Activated CD4-positive, alpha-beta T cell treated with anti-CD3 and anti-CD28 coated beads, Interleukin-2, amount 10 ng/mL, durations not matched to agents 24 days and 14 days (primary cell): ENCODE measurements at places on chromosomes 3 and 15.

- peaks cover 18% of the 10 kb centered on the region for H3K27me3 ChIP-seq
- H3K4me3 ChIP-seq: no peak overlapping the region
- no peaks in the 10 kb centered on the region for H3K36me3 ChIP-seq
- H3K4me1 ChIP-seq: peaks cover 7% of the 10 kb centered on the region
These were observed 7.1 kb upstream of the TTC14 start for GRCh38 chr3:180594631-180595558.

GRCh38 chr15:90611157-90611556, 81.4 kb downstream of the CRTC3 start:
- no peak overlapping the region for H3K4me3 ChIP-seq
- no peak for DNase-seq
- H3K4me1 ChIP-seq: peaks cover 23% of the 10 kb centered on the region
- H3K36me3 ChIP-seq: peaks cover 51% of the 10 kb centered on the region

DNA sequence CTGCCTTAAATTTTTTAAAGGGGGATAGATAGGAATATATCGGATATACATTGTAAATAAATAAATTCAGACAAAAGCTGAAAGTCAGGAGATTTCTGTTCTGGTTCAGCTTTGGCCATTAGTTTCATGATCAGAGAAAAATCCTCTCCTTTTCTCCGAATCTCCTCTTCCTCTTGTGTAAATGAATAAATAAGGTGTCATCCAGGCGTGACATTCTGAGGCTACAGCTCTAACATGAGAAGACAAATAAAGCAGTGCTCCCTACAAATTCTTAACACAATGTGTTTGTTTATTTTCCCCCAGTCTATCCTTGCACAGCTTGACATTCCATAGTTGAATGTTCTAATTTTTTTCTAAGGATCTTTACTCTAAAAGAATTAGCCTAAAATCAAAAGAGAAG, 9.4 kb upstream of the MB21D2 start:
- H3K36me3 ChIP-seq: no peaks in the 10 kb centered on the region
- peaks cover 16% of the 10 kb centered on the region for H3K27me3 ChIP-seq
- DNase-seq: no peak
- no peaks in the 10 kb centered on the region for H3K4me1 ChIP-seq
- no peak overlapping the region for H3K4me3 ChIP-seq

DNA sequence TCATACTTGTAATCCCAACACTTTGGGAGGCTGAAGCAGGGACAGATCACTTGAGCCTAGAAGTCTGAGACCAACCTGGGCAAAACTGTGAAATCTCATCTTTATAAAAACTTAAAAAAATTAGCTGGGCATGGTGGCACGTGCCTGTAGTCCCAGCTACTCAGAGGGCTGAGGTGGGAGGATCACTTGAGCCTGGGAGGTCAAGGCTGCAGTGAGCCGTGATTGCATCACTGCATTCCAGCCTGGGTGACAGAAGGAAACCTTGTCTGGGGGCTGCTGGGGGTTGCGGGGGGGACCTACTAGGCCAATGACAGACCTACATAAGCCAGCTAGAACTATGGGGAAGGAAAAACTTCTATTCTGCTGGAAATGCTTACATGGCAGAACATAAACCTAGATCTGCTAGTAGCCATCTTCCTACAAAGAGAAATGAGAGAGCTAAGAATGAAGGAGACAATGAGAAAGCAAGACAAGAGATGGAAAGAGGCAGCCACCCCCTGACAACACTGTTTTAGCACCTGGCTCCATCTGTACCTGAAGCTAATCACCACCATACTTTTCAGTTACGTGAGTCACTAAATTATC, 23.9 kb downstream of the FOXP1 start:
- DNase-seq: no peak
- peaks cover 2% of the 10 kb centered on the region for H3K36me3 ChIP-seq
- H3K27ac ChIP-seq: no peak overlapping the region
- no peak overlapping the region for H3K4me3 ChIP-seq
- H3K27me3 ChIP-seq: no peaks in the 10 kb centered on the region

DNA sequence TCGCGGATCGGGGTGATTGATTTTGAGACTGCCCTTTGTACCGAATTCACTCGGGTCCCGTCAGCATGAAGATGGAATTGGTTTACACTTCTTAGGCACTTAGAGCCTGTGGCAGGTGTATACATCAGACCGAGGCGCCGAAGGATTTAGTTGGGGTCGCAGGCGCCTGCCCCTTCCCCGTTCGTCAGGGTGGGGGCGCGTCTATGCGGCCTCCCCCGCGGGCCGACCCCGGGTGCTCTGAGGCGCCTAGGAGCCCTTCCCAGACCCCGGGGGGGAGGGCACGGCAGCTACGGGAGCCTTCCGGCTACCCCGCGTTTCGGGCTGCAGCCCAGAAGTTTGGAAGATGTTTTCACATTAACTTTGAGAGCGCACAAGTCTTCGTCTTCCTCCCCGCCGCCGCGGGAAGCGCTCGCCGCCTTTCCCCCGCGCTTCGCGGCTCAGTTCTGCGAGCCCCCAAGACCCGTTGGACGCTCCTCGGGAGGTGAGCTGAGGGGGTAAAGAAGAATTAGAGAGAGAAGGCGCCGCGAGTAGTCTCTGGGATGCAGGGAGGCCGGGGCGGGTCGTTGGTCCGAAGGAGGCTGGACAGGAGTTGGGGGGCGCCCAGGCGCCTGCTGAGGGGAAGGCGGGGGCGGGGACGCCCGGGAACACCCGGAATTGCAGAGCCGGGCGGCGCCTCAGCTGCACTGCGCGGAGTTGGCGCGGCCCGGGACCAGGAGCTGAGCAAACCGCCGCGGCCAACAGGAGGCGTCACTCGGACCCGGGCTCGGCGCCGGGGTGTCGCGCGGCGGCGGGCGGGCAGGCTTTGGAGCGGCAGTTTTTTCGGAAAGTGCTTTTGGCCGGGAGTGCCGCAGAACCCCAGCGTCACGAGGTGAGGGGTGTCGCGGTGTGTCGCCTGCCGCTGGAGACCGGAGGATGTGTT, 780 bp downstream of the TIPARP start:
- peak overlapping the region; percentile 94 for H3K27ac ChIP-seq
- H3K36me3 ChIP-seq: peaks cover 28% of the 10 kb centered on the region
- H3K27me3 ChIP-seq: no peaks in the 10 kb centered on the region
- peaks cover 43% of the 10 kb centered on the region for H3K4me1 ChIP-seq

DNA sequence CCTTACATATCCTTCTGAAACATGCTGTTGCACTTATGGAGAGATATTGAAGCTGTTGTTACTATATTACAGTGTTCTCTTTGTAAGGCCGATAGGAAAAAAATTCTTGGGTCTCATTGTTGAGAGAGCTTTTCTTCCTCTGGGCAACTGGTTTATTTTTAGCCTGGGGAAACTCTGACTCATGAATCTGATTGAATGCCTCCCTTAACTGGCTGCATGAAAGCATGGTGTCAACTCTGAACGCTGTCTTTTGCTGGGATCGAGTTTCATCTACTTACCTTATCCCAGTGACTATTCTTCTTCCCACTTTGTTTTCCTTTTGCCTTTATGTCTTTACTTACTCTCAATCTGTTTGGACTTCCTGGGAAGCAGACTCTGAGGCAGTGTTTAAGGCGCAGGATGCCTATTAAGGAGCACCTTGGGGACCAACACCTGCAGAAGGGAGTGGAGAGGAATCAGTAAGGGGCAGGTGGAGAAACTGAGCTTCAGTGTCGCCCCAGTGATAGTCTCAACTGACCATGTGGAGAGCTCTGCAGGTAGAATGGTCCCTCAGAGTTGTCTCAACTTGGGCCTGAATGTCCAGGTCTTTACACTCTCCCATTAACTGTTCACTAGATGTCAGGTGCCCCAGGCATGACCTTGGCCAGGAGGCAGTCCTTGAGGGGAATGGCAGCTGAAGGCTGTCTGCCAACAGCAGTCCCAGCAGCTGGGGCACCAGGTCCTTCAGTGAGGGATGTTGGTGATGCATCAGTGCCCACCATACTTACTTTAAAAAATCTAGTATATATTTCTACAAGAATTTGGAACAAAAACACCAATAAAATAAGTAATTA, 88.9 kb upstream of the CCNL1 start:
- no peaks in the 10 kb centered on the region for H3K36me3 ChIP-seq
- peaks cover 2% of the 10 kb centered on the region for H3K27me3 ChIP-seq
- DNase-seq: no peak
- H3K27ac ChIP-seq: no peak overlapping the region
- no peak overlapping the region for H3K4me3 ChIP-seq

DNA sequence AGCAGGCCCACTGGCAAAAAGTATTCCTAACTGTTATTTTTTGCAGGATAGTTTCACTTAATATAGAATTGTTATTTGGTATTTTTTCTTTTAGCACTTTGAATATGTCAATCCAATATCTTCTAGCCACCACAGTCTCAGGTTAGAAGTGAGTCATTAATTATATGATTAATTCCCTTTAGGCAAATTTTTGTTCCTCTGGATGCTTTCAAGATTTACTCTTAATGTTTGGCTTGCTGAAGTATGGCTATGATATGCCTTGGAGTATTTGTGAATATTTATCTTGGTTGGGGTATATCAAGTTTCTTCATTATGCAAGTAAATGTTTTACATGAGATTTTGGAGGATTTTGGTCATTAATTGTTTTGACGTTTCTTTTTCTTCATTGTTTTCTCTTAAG, 152.1 kb upstream of the ALCAM start:
- H3K36me3 ChIP-seq: no peaks in the 10 kb centered on the region
- no peak overlapping the region for H3K4me3 ChIP-seq
- no peak overlapping the region for H3K27ac ChIP-seq
- DNase-seq: no peak

GRCh38 chr15:99137111-99137546, 32.2 kb downstream of the SYNM start:
- H3K27ac ChIP-seq: no peak overlapping the region
- no peaks in the 10 kb centered on the region for H3K36me3 ChIP-seq
- H3K4me3 ChIP-seq: no peak overlapping the region

DNA sequence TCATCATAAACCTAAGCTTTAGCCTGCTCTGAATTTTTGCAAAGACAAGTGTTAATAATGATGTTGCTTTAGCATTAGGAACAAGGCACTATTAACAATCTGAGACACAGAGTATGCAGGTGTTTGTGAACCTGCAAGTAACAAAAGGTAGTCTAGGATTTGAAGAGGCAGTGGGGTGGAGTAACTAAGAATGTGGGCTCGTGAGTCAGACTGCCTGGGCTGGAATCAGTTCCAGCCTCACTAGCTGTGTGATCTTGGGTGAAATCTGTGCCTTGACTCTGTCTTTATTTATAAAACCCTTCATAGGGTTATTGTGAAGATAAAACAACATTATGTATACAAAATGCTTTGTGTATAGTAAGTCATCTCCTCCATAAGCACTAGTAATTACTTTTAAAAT, 610.6 kb upstream of the CFAP20DC start:
- H3K4me3 ChIP-seq: no peak overlapping the region
- H3K36me3 ChIP-seq: no peaks in the 10 kb centered on the region
- H3K27ac ChIP-seq: no peak overlapping the region
- no peaks in the 10 kb centered on the region for H3K4me1 ChIP-seq

GRCh38 chr3:70620956-70621355, 308.5 kb upstream of the MDFIC2 start:
- H3K4me3 ChIP-seq: no peak overlapping the region
- H3K36me3 ChIP-seq: no peaks in the 10 kb centered on the region
- H3K4me1 ChIP-seq: no peaks in the 10 kb centered on the region
- peaks cover 2% of the 10 kb centered on the region for H3K27me3 ChIP-seq
- no peak for DNase-seq
- H3K27ac ChIP-seq: no peak overlapping the region

- H3K27me3 ChIP-seq: no peaks in the 10 kb centered on the region
- H3K4me3 ChIP-seq: no peak overlapping the region
- H3K36me3 ChIP-seq: peaks cover 59% of the 10 kb centered on the region
- H3K27ac ChIP-seq: no peak overlapping the region
- H3K4me1 ChIP-seq: peaks cover 25% of the 10 kb centered on the region
These were observed 73.2 kb downstream of the TBC1D2B start for GRCh38 chr15:78004222-78004727.

DNA sequence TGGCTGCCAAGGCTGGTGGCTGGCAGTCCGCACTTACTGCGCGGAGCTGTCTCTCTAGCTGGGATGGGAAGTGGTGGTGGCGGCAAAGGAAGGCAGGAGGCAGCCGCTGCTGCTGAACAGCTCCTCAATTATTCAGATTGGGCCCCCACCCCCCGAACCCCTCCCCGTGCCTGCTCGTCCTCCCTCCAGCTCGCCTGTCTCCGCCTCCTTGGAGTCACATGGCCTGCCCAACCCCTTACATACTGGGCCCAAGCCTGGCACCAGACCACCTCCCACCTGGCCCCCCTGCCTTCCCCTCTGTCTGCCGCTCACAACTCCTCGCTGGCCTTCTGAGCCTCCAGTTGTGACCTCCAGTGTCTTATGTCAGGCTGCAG, at the start of gene SLC7A14:
Gene SLC7A14, minus strand, starts transcription at position 139 of the 374 bp plus-strand sequence. CDS start 59,139 bp downstream, outside the sequence.
- H3K27ac ChIP-seq: no peak within 1 kb of the TSS
- no peaks in the 10 kb centered on the region for H3K36me3 ChIP-seq
- no peak for DNase-seq
- H3K4me1 ChIP-seq: no peaks in the 10 kb centered on the region
- H3K4me3 ChIP-seq: no peak within 1 kb of the TSS

- no peaks in the 10 kb centered on the region for H3K4me1 ChIP-seq
- DNase-seq: no peak
These were observed 796.0 kb downstream of the ROBO2 start for GRCh38 chr3:77835921-77836320.

DNA sequence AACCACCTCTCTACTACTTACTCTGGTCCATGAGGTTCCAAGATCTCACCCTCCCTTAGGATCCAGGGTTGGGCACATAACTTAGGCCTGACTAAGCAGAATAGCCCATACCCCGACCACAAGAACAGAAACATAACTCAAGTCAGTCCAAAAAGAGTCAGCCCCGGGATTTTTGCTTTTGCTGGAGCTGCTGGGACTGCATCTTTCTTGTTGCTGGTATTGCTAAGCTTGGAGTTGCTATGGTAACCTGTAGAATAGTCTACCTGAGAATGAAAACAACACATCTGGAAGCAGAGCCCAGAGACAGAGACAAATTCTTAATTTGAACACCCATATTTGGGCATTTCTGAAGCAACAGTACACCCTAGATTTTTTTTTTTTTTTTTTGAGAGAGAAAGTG, 6.5 kb downstream of the RUBCN start:
- no peak overlapping the region for H3K4me3 ChIP-seq
- H3K4me1 ChIP-seq: peaks cover 29% of the 10 kb centered on the region

- H3K27me3 ChIP-seq: peaks cover 7% of the 10 kb centered on the region
- H3K4me3 ChIP-seq: no peak overlapping the region
- DNase-seq: no peak
- H3K4me1 ChIP-seq: peaks cover 9% of the 10 kb centered on the region
These were observed 56.5 kb downstream of the RPLP1 start for GRCh38 chr15:69509131-69509530.

DNA sequence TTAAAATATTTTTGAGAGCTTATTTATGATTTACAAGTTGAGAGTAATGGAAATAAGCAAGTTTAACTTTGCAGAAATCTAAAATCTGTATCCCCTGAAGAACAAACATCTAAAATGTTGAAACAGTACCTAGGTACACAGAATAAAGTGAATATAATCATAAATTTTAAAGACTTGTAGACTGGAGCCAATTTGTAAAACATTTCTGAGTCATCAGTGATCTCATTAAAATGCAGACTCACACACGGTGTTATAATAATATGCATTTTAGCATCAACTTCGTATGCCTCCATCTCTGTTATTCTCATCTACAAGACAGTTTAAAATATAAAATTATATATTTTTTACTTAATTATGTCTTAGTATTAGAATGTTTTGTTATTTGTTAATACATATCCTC, 399.5 kb upstream of the GOLIM4 start:
- H3K36me3 ChIP-seq: no peaks in the 10 kb centered on the region
- no peak for DNase-seq
- H3K4me1 ChIP-seq: no peaks in the 10 kb centered on the region
- no peak overlapping the region for H3K27ac ChIP-seq
